ENCODE measurements at places on chromosomes 6 and 20.

GRCh38 chr20:45998761-45999160 lies 9.9 kb upstream of the MMP9 start:
- no peak for DNase-seq

GRCh38 chr20:43662943-43663655 lies 3.8 kb upstream of the MYBL2 start:
- no peak for DNase-seq

DNA sequence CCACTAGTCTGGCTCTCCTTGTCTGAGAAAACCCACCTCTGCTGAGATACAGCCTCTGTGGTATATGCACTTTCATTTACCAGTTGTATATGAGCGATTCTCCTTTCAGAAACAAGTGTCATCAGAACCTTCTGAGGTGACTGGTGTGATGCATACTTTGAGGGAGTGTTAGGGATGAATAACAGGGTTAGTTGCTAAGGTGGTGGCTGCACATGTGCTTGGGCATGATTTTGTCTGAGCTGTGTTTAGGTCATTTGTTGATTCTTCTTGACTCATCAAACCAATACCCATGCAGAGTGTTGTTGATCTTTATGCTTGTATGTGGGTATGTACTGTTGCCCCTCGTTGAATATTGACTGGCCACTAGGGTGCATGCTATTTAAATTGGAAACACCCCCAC lies 25.7 kb downstream of the DTD1 start:
- no peak for DNase-seq

- DNase-seq: no peak
These were observed 188.2 kb downstream of the SIM1 start for GRCh38 chr6:100276311-100277057.

GRCh38 chr20:10524034-10524476 lies 89.0 kb downstream of the SLX4IP start:
- no peak for DNase-seq

- no peak for DNase-seq
These were observed 279.4 kb upstream of the SPTLC3 start for GRCh38 chr20:12729326-12729725.

DNA sequence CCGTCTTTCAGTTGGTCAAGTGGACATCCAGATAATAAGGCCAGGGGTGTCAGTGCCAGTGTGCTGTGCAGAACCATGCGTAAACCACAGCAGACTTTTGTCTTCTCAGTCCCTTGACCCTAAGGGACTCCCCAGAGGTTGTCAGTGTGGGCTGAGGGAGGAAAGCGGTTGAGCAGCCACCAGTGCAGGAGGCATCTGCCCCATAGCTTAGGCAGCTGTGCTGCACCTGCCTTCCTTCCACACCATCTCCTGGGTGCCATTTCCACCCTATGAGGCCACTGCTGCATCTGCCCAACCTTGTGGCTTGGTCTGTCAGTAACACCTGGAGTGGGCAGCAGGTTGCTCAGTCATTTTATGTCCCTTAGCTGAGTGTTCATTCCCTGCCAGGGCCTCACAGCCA lies 26.0 kb downstream of the PRPF6 start:
- DNase-seq: no peak

DNA sequence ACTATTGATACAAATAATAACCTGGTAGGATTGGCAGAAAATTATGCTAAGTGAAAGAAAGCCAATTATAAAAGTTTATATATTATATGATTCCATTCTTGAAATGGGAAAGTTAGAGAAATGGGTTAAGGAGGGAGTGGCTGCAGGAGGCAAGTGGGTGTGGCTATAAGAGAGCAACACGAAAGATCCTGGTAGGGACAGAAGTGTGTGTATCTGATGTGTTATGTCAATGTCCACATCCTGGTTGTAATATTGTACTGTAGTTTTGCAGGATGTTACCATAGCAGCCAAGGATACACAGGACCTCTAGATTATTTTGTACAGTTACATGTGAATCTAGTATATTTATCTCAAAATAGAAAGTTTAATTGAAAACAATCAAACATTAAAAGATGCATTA lies 46.8 kb downstream of the SNX5 start:
- DNase-seq: no peak

DNA sequence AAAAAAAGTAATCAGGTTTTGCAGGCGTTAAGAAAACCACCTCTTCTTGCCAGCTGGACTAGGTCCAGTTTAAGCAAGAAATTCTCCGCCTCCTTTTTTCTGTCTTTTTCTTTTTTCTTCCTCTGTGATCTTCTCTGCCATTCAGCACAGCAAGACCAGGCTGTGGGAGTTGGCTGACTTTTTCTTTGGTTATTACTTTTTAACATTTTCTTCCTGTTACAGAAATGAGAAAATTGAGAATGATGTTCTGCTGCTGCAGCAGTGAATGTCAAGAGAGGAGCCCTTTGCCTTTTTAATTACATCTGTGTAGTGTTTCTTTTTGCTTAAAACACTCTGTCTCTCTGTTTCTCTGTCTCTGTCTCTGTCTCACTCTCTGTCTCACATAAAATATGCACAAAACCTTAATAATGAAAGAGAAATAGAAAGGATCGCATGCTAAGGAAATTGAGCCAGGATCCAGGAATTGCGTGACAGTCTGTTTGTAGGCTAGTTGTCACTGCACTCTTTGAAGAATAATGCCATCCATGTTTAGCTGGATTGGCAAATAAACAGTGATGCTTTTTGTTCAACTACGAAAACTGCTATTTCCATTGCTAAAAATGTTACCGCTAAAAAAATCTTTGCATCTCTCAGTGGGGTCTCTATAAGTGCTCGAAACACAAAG lies 103.2 kb upstream of the SUPT3H start:
- DNase-seq: no peak

- DNase-seq: no peak
These were observed 25.9 kb upstream of the APMAP start for GRCh38 chr20:25018425-25018824.

- no peak for DNase-seq
These were observed 66.6 kb downstream of the JARID2 start for GRCh38 chr6:15312500-15312899.

DNA sequence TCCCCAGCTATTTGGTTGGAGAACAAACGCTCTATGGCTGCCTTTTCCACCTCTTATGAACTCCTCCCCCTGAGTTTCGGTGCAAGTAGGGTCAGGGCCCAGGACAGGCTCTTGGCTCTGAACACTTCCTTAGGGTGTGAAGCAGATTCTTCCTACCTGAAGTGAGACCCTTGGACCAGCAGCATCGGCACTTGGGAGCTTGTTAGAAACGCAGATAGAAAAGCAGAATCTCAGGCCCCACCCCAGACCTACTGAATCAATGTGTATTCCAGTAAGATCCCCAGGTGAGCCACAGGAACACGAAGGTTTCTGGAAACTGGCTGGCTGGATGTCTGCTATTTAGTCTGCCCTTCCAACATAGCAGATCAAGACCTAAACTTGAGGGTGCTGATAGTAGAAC lies 3.2 kb downstream of the FAM50B start:
- no peak for DNase-seq

DNA sequence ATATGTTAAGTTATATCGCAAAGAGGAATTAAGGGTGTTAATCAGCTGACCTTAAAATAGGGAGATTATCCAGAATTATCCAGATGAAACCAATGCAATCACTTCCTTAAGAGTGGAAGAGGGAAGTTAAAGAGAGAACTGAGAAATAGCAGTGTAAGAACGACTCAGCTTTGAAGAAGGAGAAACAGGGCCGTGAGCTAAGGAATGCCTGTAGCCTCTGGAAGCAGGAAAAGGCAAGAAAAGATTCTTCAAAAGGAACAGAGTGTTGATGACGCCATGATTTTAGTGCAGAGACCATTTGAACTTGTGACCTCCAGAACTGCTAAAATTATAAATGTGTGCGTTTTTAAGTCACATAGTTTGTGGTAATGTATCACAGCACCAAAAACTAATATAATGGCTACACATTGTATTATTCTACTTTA lies 32.7 kb downstream of the ILRUN start:
- no peak for DNase-seq

- no peak for DNase-seq
These were observed 111.8 kb downstream of the PSMB1 start for GRCh38 chr6:170441316-170441715.

DNA sequence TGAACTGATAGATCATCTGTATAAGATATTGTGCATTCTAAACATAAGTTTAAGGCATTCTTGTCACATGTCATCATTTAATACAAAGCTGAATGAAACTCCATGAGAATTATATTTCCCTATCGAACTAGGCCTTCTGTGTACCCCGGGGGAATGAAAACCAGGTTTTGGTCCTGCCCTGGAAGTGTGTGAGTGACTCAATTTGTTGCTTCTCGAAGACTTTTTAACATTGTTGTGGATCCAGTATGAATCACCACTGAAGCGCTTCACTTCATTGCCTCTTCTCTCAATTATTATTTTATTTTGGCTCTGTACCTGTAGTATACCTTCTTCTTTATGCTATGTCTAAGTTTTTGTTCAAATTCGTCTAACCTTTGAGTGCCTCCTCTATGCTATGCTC lies 150.8 kb downstream of the GRIK2 start:
- no peak for DNase-seq

- no peak for DNase-seq
These were observed 11.0 kb downstream of the SLC29A1 start for GRCh38 chr6:44234101-44235025.

DNA sequence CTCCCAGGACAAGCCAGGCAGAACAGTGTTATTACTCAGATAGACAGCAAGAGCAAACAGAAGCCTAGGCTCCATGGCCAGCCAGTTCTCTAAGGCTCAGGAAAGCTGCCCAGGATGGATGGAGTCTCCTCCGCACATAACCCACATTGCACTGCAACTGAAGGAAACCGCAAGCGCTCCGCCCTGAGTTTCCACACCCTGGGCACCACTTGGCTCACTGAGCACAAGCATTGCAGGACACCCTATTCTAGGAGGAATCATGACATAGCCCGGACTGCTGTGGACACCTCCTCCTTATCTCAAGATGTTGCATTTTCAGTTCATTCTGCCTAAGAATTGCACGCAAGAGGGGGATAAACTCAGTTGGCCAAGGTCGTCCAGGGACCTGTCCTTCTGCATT lies 42.9 kb downstream of the LINC00237 start:
- no peak for DNase-seq

- no peak for DNase-seq
These were observed 262.9 kb downstream of the SOX4 start for GRCh38 chr6:21856456-21856825.

DNA sequence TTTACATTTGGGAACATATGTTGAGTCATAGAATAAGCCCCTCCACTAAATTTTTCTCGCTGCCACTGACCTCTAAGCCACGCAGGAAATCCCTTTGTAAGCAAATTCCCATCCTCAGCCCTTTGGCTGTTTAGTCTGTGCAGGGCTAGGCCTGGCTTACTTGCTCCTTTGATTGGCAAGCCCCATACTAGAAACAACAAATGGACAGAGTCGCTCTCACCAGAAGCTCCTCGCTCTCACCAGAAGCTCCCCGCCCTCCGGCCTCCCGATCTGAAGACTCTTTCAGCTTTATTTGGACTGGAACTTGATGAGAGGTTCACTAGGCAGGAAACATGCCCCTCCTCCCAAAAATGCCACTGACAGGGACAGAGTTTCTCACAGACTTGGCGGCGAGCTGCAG lies 149.2 kb upstream of the EXOC2 start:
- DNase-seq: no peak

DNA sequence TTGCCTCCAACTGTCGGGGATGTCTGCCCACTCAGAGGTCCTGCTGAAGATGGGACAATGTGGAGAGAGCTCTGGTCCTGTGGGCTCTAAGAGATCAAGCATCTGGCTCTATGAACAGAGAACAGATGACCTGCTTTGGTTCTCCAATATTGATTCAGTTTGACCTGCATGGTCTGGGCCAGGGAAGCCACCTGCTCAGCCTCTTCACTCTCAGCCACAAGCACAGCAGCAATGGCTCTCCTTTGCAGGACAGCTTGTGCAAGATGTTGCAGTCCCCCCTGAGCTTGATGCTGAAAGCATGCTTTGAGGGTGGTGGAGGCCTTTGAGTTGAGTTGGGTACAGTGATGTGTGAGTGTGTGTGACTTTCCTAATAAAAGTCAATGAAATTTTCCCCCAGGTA lies 18.6 kb upstream of the MCM3 start:
- DNase-seq: no peak

DNA sequence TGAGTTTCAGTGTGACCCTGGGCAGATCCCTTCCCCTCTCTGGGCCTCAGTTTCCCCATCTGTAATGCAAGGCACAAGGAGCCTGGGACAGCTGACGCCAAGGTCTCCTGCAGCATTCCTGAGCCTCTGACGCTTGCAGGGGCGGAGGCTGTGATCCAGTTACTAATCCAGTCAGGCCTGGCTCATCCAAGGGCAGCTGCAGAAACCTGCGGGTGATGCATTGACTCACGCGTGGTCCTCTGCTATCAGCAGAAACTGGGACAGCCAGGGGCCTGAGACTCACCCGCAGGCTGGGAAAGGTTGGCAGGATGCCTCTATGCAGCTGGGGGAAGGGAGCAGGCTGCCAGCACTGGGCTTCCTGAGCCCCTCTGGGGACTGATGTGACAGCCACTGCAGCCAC lies 65.0 kb upstream of the SIRPA start:
- DNase-seq: no peak

DNA sequence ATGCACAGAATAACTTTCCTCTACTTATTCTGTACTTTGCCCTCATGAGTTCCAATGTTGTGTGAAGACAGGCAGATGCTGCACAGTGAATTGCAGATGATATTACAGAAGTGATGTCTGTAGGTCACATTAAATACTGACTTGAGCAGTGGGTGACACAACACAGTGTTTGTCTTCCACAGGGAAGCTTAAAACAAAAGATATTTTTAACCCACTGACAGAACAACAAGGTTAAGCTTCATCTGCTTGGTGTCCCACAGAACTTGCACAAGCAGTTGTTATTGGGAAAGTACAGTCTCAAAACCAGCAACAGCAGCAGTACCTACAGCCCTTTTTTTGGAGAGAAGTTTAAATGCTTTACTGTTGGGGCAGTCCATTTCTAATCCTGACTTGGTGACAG lies 10.5 kb downstream of the SUMO4 start:
- DNase-seq: no peak

- DNase-seq: no peak
These were observed 117.3 kb downstream of the TOX2 start for GRCh38 chr20:44031781-44032582.

GRCh38 chr6:9985481-9985880 lies 429.4 kb downstream of the TFAP2A start:
- no peak for DNase-seq

DNA sequence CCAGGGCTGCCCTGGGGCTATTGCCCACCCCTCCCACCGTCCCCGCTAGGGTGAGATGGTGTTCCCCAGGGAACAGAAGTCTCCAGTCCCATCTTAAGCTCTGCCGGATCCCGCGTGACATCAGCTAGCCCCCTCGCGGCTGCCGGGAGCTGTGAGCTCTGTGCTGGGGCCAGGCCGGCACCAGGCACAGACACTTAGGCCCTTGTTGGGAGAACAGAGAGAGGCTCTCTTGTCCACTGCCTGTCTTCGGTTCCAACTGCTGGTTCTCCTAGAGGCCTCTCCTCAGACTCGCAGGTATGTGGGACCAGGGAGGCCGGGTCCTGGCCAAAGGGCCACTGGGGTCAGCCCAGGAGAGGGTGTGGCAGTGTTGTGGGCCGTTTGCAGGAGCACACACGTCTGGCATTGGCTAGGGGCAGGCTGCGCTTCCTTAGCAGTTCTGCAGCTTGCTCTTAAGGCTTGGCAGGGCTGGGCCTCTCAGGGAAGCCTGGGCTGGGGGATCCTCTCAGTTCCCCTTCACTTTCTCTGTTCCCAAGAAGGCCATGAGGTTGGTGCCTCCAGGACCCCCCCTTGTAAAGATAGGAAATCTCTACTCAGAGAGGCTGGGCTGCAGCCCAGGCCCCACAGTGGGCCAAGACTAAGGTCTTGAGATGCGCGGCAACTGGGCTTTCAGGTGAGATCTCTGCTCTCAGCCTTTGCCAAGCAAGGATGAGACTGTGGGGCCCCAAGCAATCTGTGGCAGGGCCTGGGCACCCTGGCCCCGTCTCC lies 6.3 kb downstream of the SGK2 start:
- DNase-seq: no peak

- DNase-seq: no peak
These were observed 152.1 kb downstream of the KHDC1L start for GRCh38 chr6:73073238-73073637.

Measured in cortex of kidney (tissue), 1 donor.